Activated CD8-positive, alpha-beta memory T cell treated with anti-CD3 and anti-CD28 coated beads, Interleukin-2, amount 10 ng/mL, durations not matched to agents 7 days and 5 days (primary cell): ENCODE measurements at places on chromosomes 3 and 15. TPM values are rescaled to one million over a fixed set of nuclear protein-coding genes. Genes with fewer than 3 reads are reported as not detected.
A peak's percentile ranks its signal among the peaks of the same experiment; 100 is the strongest.

DNA sequence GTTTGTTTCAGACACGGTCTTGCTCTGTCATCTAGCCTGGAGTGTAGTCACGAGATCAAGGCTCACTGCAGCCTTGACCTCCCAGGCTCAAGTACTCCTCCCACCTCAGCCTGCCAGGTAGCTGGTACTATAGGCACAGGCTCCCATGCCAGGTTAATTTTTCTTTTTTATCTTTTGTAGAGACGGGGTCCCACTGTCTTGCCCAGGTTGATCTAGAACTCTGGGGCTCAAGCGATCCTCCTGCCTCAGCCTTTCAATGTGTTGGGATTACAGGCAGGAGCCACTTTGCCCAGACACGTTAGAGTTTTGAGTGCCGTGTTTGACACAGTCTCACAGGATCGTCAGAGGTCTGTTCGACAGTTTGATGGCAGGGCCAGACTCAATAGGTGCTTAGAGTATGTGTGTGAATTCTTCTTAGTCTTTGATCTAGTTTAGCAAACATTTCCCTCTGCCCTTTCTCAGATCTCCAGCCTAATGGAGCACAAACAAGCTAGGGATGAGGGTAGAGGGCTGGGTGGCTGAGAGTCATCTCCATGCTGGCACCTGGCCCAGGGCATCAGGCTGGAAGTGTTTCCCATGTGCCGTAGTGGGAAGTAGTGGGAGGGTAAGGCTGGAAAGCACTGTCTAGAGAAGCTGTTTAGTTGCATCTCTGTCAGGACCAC lies 66.1 kb upstream of the DLG1 start:
- peaks cover 28% of the 10 kb centered on the region for H3K27me3 ChIP-seq
- H3K4me3 ChIP-seq, result no peak overlapping the region
- peaks cover 5% of the 10 kb centered on the region for H3K36me3 ChIP-seq

- DNase-seq, result no peak
- H3K27ac ChIP-seq, result peak overlapping the region; percentile 91
- no peaks in the 10 kb centered on the region for H3K27me3 ChIP-seq
- peaks cover 79% of the 10 kb centered on the region for H3K4me1 ChIP-seq
Observed at GRCh38 chr3:148998297-148998696, 7.0 kb downstream of the GYG1 start.

GRCh38 chr3:122745369-122746021 lies 48.1 kb downstream of the HSPBAP1 start:
- peaks cover 6% of the 10 kb centered on the region for H3K4me1 ChIP-seq
- H3K27ac ChIP-seq, result no peak overlapping the region
- DNase-seq, result no peak
- peaks cover 40% of the 10 kb centered on the region for H3K36me3 ChIP-seq
- H3K27me3 ChIP-seq, result no peaks in the 10 kb centered on the region

DNA sequence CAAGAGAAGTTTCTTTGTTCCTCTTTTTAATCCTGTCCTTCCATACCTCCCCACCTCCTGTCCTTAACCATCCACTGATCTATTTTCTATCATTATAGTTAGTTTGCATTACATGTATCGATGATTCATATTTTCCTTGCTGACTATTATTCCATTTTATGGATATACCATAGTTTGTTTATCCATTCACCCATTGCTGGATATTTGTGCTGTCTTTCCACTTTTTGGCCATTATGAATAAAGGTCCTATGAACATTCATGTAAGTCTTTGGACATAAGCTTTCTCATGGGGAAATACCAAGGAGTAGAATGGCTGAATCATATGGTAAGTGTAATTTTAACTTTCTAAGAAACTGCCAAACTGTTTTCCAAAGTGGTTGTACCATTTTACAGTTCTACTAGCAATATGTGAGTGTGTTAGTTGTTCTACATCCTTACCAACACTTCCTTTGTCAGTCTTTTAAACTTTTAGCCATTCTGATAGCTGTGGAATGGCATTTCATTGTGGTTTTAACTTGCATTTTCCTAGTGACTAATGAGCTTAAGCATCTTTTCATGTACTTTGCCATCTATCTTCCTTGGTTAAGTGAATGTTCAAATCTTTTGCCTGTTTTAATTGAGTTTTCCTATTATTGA lies 11.7 kb downstream of the ATP6V1A start:
- DNase-seq, result no peak
- no peaks in the 10 kb centered on the region for H3K27me3 ChIP-seq
- no peak overlapping the region for H3K4me3 ChIP-seq
- H3K27ac ChIP-seq, result no peak overlapping the region
- peaks cover 2% of the 10 kb centered on the region for H3K4me1 ChIP-seq

GRCh38 chr3:73787620-73788019 lies 162.9 kb upstream of the PDZRN3 start:
- no peak for DNase-seq
- no peak overlapping the region for H3K4me3 ChIP-seq
- H3K27me3 ChIP-seq, result no peaks in the 10 kb centered on the region
- no peaks in the 10 kb centered on the region for H3K36me3 ChIP-seq
- no peak overlapping the region for H3K27ac ChIP-seq
- H3K4me1 ChIP-seq, result no peaks in the 10 kb centered on the region

DNA sequence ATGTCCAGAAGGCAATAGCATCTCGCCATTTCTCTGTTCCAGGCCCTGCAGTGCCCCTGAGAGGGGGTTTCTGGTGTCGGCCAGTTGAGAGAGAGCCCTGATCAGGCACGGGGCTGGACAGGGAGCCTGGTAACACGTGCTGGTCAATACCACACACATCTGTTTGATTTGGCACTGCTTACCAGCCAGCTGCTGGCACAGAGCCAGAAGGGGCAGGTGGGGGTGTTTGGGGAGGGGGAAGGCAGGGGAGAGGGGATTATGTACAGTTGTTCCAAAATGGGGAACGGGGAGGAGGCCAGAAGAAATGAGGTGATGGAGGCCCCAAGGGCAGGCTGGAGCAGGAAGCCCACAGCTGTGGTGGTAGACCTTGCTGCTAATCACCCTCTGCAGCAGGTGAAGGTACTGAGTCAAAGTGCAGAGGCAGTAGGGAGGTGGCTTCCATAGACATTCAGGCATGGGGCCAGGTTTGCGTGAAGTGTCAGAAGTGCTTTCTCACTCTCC lies 153.5 kb upstream of the LPP start:
- H3K27me3 ChIP-seq, result no peaks in the 10 kb centered on the region
- H3K36me3 ChIP-seq, result peaks cover 15% of the 10 kb centered on the region
- peak; percentile 54 for DNase-seq
- peaks cover 68% of the 10 kb centered on the region for H3K4me1 ChIP-seq
- H3K4me3 ChIP-seq, result peak overlapping the region; percentile 67

DNA sequence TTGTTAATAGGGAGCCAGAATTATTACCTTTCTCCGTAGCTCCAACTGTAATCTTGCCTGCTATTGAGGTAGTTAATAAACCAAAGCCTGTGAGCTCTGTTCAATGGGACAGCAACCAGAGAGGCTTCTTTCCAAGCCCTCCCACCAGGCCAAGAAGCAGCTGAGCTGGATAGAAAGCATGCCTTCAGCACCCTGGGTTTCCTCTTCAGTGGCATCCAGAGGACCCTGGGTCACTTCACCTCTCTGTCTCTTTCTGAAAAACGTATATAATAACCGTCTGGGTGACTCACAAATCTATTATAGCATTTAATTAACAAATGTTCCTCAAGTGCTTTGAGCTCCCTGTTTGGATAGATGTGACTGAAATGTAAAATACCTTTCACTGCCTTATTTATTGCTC lies 420.0 kb downstream of the LPP start:
- H3K4me3 ChIP-seq, result no peak overlapping the region
- no peak overlapping the region for H3K27ac ChIP-seq
- no peaks in the 10 kb centered on the region for H3K36me3 ChIP-seq
- H3K4me1 ChIP-seq, result peaks cover 2% of the 10 kb centered on the region
- no peak for DNase-seq

DNA sequence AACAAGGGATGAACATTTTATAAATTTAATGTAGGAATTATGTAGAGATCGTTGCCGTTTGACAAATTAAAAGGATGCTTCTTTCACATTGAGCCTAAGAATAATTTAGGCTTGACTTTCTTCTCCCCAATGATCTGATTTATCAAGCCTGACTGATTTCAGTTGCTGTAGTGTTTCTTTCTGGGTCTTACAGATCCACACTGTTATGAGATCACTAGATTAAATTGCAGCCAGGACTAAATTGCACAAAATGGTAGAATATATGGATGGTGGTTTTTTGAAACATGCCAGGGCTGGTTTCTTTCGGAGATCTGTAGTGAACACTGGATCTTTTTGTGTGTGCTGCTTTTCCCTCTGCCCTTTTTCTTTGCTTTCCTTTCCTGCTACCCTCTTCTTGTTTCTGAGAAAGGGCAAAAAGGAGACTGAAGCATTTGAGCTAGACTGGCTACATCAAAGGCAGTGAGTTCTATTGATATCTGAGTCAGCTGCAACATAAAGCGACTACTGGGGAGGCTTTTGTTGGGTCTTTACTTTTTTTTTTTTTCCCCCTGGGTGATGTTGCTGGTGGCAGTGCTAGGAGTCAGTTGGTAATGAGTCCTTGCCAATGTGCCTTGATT lies 83.0 kb downstream of the AKAP13 start:
- no peak for DNase-seq
- peaks cover 20% of the 10 kb centered on the region for H3K36me3 ChIP-seq
- H3K27me3 ChIP-seq, result no peaks in the 10 kb centered on the region
- H3K4me1 ChIP-seq, result peaks cover 28% of the 10 kb centered on the region

DNA sequence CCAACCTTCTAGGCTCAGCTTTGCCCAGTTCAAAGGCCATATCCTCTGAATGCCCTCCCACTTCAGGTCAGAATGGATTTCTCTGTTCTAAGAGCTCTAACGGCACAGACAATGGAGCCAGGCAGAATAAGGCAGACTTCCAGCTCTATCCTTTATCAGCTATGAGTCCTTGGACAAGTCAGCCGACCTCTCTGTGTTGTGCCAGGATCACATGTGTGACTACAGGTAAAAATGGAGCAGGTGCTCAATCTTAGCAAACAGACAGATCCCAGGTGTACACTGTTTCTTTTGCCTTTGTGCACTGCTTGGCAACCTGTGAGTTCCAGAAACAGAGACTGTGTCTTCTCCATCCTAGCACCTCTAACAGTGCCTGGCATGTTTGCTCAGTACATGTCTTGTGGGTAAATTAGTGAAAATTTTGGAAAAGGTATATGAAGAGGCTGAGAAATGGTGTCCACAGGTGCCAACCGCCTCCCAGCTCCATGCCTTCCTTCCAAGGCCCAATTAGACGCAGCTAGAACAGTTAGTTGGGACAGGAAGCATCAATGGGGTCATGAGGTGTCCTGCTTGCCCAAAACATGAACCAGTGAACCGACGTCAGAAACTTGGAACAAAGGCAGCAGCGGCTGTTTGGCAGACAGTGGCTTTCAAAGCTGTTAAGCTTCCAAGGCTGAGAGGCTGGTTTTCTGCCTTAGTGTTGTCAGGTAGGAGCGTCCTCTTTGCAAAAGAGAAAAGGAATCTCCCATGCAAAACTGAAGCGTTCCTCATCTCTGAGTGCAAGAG lies 28.7 kb downstream of the TLE3 start:
- H3K36me3 ChIP-seq, result peaks cover 30% of the 10 kb centered on the region
- no peak for DNase-seq
- H3K27me3 ChIP-seq, result no peaks in the 10 kb centered on the region

DNA sequence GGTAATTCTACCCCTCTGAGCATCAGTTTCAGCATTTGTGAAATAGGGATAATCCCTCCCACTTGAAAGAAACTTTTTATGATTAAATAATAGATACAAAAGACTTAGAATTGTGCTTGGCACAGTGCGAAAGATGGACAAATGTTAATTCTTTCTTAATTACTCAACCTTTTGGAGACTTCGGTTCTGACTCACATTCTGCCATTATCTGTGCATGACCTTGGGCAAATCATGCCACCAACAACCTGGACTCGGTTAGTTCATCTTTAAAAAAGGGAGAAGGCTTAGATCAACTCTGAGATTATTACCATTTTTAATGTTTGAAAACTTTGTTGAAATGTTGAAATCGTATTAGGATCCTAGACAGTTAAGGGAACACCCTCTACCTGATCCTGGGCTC lies 40.6 kb upstream of the POLR2M start:
- no peak for DNase-seq
- no peaks in the 10 kb centered on the region for H3K4me1 ChIP-seq
- peaks cover 59% of the 10 kb centered on the region for H3K27me3 ChIP-seq
- H3K4me3 ChIP-seq, result no peak overlapping the region
- no peaks in the 10 kb centered on the region for H3K36me3 ChIP-seq

- H3K27me3 ChIP-seq, result no peaks in the 10 kb centered on the region
- H3K36me3 ChIP-seq, result peaks cover 47% of the 10 kb centered on the region
- peaks cover 69% of the 10 kb centered on the region for H3K4me1 ChIP-seq
- peak overlapping the region; percentile 2 for H3K4me3 ChIP-seq
Observed at GRCh38 chr3:112463250-112463649, 36.0 kb downstream of the BTLA start.

- H3K36me3 ChIP-seq, result peaks cover 46% of the 10 kb centered on the region
- no peak for DNase-seq
- no peaks in the 10 kb centered on the region for H3K4me1 ChIP-seq
- no peak overlapping the region for H3K4me3 ChIP-seq
Observed at GRCh38 chr15:56939257-56939656, 20.8 kb downstream of the TCF12 start.

- H3K4me1 ChIP-seq, result no peaks in the 10 kb centered on the region
- no peak overlapping the region for H3K4me3 ChIP-seq
- no peaks in the 10 kb centered on the region for H3K27me3 ChIP-seq
- no peak overlapping the region for H3K27ac ChIP-seq
- no peaks in the 10 kb centered on the region for H3K36me3 ChIP-seq
- no peak for DNase-seq
Observed at GRCh38 chr3:70064194-70064779, 64.8 kb downstream of the SAMMSON start.

GRCh38 chr3:102339671-102340070 lies 95.1 kb upstream of the ZPLD1 start:
- no peak overlapping the region for H3K27ac ChIP-seq
- no peak for DNase-seq

DNA sequence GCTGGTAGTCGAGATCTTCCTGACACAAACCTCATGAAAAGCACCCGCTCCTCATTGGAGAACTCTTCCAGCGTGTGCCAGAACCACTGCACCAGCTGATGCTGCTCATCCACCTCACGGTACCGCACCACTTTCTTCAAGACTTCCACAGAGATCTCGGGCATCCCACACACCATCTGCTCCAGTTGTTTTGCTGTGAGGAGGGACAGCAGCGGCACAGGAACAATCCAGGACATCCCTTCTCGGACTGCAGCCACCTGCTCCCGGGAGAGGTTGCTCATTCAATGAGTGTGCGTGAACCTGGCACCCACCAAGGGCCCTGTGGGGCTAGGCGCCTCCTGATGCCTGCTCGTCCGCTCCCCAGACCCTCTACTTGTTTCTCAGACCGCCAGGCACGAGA lies 15.1 kb downstream of the FBXL22 start:
- H3K4me3 ChIP-seq, result no peak overlapping the region
- peaks cover 25% of the 10 kb centered on the region for H3K4me1 ChIP-seq
- H3K36me3 ChIP-seq, result peaks cover 26% of the 10 kb centered on the region
- H3K27me3 ChIP-seq, result no peaks in the 10 kb centered on the region
- H3K27ac ChIP-seq, result no peak overlapping the region

GRCh38 chr15:24067733-24068501 lies 380.8 kb upstream of the NDN start:
- DNase-seq, result no peak
- no peaks in the 10 kb centered on the region for H3K4me1 ChIP-seq
- no peak overlapping the region for H3K4me3 ChIP-seq
- H3K27ac ChIP-seq, result no peak overlapping the region

GRCh38 chr15:35540885-35541284 lies 5.1 kb downstream of the DPH6 start:
- DNase-seq, result no peak
- H3K27me3 ChIP-seq, result no peaks in the 10 kb centered on the region
- peaks cover 10% of the 10 kb centered on the region for H3K4me1 ChIP-seq

Gene NOX5
- 0.06 TPM for total RNA-seq

Gene COL6A6
- total RNA-seq, result not detected

Gene HRG
- total RNA-seq, result not detected

Gene GPR62
- not detected for total RNA-seq
